Activated naive CD4-positive, alpha-beta T cell treated with anti-CD3 and anti-CD28 coated beads, Interleukin-2, amount 50 U/mL, for 72 hours (primary cell): ENCODE measurements at places on chromosomes 1 and 21. TPM values are rescaled to one million over a fixed set of nuclear protein-coding genes. Genes with fewer than 3 reads are reported as not detected.

DNA sequence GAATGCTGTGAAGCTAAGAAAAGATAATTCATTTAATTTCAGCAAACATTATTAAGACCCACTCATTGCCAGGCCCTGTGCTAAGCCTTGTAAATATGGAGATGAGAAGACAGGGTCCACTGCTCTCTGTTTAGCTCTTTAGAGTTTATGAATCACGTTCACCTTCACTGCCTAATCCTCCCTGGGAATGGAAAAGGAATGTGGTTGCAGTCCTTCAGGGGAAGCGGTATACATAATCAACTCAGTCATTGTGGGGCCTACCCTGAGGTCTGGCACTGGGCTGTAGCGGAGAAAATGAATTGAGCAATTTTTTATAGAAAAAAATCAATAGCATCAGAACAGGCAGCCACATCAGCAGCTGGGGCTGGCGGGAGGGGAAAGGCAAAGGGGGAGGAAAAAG lies 412.1 kb upstream of the NFIA start:
- no peak for DNase-seq

- no peak for DNase-seq
Observed at GRCh38 chr1:243343970-243344937, 88.4 kb downstream of the SDCCAG8 start.

ABCA4 gene
- total RNA-seq, result not detected

HMGCS2 gene
- not detected for total RNA-seq

DOP1B gene
- total RNA-seq, result 12.1 TPM

GRCh38 chr1:150498342-150498741 lies 9.6 kb upstream of the ECM1 start:
- DNase-seq, result no peak

DNA sequence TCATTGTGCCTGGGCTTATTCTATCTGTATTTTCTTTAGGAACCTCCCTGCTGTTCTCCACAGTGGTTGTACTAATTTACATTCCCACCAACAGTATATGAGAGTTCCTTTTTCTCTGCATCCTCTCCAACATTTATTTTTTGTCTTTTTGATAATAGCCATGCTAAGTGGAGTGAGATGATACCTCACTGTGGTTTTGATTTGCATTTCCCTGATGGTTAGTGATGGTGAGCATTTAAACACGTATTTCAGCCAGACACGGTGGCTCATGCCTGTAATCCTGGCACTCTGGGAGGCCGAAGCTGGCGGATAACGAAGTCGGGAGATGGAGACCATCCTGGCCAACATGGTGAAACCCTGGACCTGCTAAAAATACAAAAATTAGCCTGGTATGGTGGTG lies 57.9 kb downstream of the SLAMF6 start:
- no peak for DNase-seq

DNA sequence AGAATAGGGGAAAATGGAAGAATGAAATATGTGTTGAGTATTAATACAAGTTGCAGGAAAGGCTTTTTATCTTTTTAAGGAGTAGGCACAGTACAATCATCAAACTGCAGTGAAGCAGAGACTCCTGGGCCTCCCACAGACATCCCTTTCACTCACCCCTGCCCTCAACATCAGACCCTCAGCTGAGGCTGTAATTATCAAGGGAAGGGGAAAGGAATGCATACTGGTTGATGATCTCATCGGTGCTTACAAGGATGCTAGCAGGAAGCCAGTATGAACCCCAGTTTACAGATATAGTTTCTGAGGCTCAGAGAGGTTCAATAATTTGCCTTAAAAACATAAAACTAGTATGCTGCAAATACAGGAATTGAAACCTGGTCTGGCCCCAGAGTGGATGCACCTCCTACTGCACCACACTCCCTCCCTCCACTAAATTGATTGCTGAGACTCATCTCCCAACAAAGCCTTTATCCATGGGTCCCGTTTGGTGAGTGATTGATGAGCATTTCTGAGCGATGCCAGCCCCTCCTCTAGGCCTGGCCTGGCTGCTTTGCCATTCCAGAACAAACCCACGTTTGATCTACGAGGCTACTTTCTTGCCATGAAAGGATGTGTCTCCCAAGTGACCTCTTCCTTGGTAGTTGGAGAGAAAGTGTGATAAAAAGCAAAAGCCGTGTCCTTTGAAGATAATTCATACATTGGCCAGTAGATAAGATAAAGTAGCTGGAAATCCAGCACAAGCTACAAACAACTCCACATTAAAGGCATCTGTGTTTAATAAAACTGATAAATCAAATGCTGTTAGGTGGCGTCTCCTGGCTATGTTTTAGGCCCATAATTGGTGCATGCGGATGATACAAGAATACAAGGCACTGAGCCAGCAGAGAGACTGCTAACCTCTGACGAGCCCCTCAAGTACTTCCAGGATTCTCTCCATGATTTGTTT lies 233.9 kb upstream of the CAMK1G start:
- no peak for DNase-seq

- DNase-seq, result no peak
Observed at GRCh38 chr1:42439940-42440339, 15.9 kb downstream of the ZMYND12 start.

DNA sequence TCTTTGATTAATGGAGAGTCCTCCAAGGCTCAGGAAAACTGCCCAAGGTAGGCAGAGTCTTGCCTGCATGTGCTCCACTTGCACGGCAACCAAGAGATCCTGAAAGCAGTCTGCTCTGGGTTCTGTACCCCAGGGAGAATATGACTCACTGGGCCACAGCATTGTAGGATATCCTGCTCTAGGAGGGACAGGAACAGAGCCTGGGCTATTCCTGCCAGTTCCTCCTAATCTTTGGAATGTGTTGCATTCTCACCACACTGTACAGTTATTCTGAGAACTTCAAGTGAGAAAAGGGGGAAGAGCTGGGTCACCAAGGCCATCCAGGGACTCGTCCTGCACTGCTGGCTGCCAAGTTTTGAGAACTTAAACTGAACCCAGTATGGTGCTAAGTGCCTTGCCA lies 278.5 kb downstream of the MATN1 start:
- DNase-seq, result no peak

- DNase-seq, result no peak
Observed at GRCh38 chr1:232657426-232658005, 27.6 kb upstream of the SIPA1L2 start.

GRCh38 chr1:12439073-12439472 lies 178.9 kb downstream of the DHRS3 start:
- DNase-seq, result no peak

SIPA1L2 gene
- total RNA-seq, result 4.4 TPM

LORICRIN gene
- total RNA-seq, result not detected

GRCh38 chr1:4654764-4655673 lies 610 bp downstream of the AJAP1 start:
- DNase-seq, result peak; percentile 9

DNA sequence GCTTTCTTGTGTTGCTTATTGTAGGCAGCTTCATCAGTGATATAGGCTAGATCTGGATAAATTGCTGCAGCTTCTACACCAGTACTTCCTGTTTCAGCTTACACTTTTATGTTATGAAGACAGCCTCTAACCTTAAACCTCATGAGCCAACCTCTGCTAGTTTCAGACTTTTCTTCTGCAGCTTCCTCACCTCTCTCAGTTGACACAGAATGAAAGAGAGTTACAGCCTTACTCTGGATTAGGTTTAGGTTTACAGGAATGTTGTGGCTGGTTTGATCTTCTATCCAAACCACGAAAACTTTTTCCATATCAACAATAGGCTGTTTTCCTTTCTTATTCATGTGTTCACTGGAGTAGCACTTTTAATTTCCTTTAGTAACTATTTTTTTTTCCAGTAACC lies 76.9 kb upstream of the RNPC3 start:
- no peak for DNase-seq

GRCh38 chr1:197985351-197985750 lies 68.2 kb downstream of the LHX9 start:
- no peak for DNase-seq

FMN2 gene
- not detected for total RNA-seq

GRCh38 chr1:79151006-79151796 lies 144.7 kb upstream of the ADGRL4 start:
- no peak for DNase-seq

DNA sequence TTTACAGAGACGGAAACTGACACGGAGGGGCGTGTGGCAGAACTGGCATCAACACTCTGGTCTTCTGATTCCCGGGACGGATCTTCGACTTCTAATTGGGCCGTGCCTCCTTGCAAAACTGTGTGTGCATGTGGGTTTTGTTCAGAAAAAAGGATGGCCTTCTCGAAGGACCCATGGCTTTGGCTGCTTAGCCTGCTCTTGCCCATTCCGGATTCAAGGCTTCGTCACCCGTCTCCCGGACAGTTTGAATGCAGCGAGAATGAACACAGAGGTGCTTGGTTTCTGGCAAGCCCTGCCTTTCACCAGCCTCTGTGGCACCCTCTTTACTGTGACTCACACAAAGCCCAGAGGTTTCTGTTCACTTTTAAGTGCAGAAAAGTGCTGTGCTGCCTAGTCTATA lies 120.1 kb downstream of the PRDM2 start:
- DNase-seq, result no peak

IL20 gene
- total RNA-seq, result not detected

PIGR gene
- total RNA-seq, result 0.05 TPM
